ENCODE measurements at places on chromosomes 7 and 10. TPM values are rescaled to one million over a fixed set of nuclear protein-coding genes. Genes with fewer than 3 reads are reported as not detected.
A peak's percentile ranks its signal among the peaks of the same experiment; 100 is the strongest.

DNA sequence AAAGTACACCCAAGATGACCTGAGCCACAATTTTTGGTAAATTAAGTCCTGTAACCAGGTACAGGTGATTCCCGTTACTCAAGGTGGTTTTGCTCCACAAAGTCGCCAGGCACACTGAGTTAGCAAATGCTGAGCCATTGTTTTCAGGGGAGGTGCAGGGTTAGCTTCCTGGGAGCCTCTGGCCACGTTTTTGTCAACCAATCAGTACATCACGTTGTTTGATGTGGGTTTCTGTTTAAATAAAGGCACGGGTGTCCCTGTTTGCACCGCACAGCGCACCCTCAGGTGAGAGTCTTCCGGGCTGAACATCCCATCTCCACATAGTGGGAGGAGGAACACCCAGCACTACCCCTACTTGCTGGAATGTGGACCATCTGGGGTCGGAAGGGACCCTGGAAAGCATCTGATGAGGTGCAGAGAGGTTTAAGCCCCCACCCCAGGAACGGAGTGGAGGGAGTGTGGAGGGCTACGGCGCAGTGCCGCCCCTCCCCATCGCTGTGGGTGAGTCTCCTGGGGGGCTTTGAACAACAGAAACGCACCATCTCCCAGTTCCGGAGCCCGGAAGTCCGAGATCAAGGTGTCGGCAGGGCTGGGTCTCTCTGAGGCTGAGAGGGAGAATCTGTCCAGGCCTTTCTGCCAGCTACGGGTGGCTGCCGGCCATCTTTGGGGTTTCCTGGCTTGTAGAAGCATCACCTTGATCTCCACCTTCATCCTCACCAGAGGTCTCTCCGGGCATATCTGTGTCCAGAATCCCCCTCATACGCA is 42.5 kb downstream of the PRKAG2 start:
- no peak for DNase-seq

DNA sequence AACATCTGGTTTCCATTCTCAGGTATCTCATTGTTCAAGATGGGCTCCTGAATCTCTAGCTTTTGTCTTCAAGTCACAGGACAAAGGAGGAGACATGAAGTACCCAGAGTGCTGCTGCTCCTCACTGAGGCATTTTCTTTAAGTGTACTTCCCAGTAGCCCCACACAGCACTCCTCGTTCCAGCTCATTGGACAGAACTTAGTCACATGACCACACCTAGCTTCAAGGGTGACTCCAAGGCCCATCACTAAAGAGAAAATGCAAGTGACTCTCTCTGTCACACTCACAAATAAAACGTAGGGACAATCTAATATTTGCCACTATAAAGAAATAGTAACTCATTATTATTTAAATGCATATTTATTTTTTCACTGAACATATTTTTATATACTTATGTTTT is 58.3 kb upstream of the NEUROD6 start:
- no peak for DNase-seq

- DNase-seq = no peak
These were observed 1.5 kb downstream of the DOCK4 start for GRCh38 chr7:112204499-112205342.

DNA sequence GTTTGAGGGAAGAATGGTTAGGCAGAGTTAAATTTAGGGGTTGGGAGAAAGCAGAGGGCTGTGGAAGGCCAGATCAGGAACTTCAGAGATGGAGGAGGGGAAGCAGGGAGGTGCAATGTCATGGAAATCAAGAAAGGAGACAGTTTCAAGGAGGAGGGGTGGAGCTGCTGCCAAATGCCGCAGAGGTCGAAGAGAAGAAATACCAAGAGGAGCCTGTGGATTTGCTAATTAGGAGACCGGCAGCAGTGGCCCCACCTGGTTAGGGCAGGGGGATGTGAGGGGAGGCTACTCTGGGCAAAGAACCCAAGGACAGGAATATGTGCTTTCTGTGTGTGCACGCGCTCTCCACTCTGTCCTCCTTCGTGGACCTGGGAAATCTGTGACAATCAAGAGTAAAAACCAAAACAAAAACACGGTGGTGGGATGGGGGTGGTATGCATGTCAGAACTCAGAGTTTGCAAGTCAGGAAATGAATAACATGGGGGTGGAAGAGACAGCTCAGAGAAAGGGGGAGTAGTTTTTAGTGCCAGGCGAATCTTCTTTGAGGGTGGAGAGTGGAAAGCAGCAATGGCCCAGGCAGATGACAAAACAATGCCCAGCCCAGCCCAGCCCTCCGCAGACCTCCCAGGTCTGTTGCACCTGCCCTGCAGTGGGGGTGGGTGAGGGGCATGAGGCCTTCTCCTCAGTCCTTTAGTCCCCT is 102.9 kb upstream of the PAX2 start:
- no peak for DNase-seq

- DNase-seq = no peak
These were observed 721 bp downstream of the ARL3 start for GRCh38 chr10:102713539-102713813.

DNA sequence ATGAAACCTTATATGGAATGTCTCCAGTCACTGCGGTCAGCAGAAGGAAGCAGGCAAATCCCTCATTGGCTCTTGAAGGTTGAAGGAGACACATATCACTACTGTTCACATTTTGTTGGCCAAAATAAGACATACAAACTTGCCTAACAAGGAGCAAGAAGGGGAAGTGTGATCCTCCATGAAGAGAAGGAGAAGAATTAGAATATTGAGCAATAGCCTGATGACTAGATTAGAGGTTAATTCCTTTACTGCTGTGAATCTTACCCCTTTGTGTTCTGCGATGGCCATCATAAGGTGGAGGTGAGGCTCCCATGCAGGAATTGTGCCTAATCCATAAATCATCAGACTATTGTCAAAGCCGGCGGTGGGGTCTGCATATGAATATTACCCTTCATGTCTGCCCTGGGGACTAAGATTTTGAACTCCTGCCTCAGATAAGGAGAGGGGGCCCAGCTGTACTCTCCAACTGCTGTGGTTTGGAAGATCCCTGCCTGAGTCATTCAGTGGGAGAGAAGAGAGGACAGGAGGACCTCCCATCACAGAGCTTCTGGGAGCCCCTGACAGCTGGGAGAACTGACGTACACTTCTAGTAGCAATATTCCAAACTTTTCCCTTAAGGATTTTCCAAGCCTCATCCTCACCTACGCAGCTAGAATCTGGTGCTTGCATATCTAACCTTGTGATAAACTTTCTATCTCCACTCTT is 398.5 kb downstream of the REEP3 start:
- no peak for DNase-seq

- no peak for DNase-seq
These were observed 229.0 kb upstream of the SP4 start for GRCh38 chr7:21198921-21199320.

GRCh38 chr10:78768876-78769275 is 299.9 kb upstream of the ZMIZ1 start:
- DNase-seq = no peak

- DNase-seq = peak; percentile 61
These were observed 39.2 kb upstream of the GSAP start for GRCh38 chr7:77455321-77455720.

DNA sequence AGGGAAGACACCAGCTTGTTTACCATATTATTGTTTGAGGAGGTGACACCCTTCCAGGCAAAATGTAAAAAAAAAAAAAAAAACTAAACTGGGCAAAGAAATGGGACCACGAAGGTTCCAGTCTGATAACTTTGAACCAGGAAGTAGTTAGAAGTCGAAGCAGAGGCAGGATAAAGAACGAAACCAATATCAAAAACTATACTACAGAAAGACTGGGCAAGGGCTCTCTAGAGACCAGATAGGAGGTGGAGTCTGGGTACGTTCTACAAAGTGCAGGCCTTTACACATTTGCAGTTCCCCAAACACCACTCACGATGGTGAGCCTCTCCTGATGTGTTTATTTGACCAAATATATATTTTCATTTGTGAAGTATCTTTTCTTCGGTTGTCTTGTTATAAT is 125.7 kb upstream of the CDK1 start:
- no peak for DNase-seq

DNA sequence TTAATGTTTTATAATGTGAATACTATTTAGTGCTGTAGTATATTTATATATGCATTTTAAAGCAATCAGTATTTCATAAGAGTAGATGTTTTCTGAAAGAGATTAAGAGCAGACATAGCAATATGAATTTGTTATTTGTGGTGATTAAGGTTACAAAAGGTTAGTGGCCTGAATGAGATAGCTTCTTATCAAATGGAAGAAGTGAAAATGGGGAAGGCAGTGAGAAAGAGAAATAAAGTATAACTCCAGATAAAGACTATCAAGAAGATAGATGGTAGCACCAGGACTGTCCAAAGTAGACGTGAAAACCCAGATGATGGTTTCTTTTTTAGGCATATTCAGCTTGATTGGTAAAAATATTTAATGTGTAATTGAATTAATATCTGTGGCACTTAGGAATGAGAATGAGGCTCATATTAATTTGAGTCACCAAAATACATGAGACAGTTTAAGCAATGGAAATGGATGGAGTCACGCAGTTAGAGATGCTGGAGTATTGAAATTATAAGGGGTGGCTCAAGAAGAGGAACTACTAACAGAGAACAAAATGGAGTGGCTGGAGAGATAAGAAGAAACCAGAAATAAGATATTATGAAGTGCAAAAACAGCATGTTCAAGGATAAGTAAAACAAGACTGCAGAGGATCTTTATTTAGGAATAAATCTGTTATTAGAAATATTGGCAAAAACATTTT is 288.0 kb upstream of the SEMA3C start:
- DNase-seq = no peak

GRCh38 chr7:134165252-134165651 is 38.1 kb downstream of the LRGUK start:
- no peak for DNase-seq

DNA sequence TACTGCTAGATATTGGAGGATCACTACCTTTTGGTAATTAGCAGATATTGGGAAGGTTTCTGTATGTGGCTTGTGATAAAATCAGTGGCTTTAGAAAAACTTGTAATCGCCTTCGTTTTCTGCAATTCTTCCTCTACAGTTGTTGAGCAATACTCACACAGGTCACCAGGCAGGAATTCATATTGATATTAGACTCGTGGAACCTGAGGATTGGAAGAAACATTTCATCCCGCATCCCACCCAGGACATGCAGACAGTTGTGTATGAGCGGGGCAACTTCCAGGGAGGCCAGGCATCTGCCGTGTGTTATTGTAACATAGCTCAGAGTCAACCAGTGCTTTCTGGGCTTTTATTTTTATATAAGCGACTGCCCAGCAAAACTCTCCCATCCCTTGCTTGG is 821.3 kb downstream of the LRMDA start:
- DNase-seq = no peak

- no peak for DNase-seq
These were observed 17.1 kb downstream of the IKZF1 start for GRCh38 chr7:50321487-50322067.

DNA sequence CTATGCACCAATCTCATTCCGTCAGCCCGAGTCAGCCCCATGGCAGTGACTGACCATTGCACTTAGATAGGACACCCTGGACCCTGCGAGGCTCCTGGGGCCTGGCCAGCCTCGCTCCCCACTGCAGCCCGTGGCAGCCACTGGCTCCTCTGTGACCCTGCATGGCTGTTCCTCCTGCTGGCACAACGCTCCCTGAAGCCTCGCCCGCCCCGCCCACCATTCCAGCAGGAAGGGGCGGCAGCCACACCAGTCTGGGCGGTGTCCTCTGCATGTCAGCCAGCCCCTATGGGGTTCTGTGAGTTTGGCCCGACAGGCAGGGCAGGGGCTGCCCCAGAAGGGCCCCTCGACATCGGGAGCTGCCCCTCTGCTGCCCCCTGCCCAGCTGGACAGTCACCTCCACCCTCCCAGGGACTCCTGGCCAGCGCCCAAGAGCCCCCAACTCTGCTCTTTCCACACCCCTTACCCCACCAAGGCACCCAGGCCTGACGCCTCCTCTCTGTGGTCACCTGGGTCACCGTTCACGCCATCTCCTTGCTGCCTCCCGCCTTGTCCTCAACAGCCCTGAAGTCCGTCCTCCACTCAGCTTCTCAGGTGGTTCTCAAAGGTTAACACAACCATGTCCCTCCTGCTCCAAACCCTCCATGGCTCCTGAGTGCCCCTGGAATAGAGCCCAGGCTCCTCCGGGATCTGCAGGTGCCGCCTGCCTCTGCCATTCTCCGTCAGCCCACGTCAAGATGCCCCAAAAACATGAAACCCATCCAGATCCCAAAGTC is 103.5 kb downstream of the MICALL2 start:
- DNase-seq = no peak

GRCh38 chr7:144649120-144649519 is 186.7 kb downstream of the TPK1 start:
- no peak for DNase-seq

GRCh38 chr7:3301831-3302618 is 973 bp downstream of the SDK1 start:
- no peak for DNase-seq

GRCh38 chr10:70465832-70466231 is 12.7 kb upstream of the PALD1 start:
- DNase-seq = no peak

GRCh38 chr7:131111081-131111576 is 216.5 kb upstream of the MKLN1 start:
- no peak for DNase-seq

CNNM2 gene
- 3.7 TPM for polyA plus RNA-seq

LDB1 gene
- polyA plus RNA-seq = 85.3 TPM

BMPR1A gene
- polyA plus RNA-seq = 39.6 TPM

CFAP70 gene
- polyA plus RNA-seq = 0.37 TPM

PALS2 gene
- 2.7 TPM for polyA plus RNA-seq

HOXA1 gene
- polyA plus RNA-seq = 1.0 TPM

IDI2 gene
- not detected for polyA plus RNA-seq

Data from BJ (cell line).